NCI-H82 (cell line): ENCODE measurements at places on chromosomes 2 and 18.

- no peak for DNase-seq
These were observed 88.3 kb downstream of the SOWAHC start for GRCh38 chr2:109702250-109702985.

- DNase-seq = no peak
These were observed 1004.4 kb upstream of the DDX18 start for GRCh38 chr2:116810071-116810470.

DNA sequence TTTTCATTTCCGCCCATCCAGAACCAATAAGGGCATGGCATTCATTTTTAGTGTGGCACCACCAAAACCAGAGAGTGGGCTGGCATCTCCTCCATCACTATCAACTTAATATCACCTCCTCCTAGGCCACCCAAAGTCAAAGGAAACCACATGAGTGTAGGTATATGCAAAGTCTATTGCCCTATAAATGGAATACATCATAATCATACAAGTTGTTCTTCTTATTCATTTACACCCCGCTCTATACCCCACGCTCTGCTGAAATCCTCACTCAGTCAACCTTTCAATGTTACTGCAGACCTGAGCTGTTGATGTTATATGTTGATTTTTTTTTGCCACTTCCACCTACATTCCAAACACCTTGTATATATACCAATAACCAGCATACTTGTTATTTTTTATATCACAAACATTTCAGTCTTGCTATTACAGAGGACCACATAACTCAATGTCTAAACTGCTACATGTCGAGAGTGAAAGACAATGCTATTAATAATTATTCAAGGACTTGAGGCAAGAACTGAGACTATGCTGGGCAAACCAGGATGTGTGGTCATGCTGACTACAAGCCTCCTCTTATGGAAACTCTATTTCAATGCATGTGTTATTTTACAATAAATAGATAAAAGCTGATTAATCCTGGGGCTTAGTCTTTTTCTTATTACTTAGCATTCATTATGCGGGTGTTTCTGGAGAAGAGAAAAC lies 466.5 kb upstream of the ID2 start:
- DNase-seq = no peak

DNA sequence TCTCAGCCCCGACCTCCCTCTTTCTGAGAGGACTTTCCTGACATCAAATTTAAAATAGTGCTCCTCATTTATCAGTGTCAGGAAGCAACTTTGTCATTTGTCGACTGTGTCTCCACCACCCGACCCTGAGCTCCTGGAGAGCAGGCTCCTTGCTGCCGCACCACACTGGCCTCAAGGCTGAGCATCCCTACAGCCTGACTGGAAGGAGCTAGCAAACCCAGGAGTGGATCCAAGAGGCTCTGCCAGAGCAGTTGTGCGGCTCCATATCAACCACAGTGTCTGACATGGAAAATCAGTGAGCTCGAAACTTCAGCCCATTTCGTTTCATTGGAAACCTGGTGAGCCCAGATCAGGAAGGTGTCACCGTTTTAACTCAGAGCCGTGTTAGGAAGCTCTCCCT lies 125.2 kb downstream of the PTGR3 start:
- DNase-seq = no peak

DNA sequence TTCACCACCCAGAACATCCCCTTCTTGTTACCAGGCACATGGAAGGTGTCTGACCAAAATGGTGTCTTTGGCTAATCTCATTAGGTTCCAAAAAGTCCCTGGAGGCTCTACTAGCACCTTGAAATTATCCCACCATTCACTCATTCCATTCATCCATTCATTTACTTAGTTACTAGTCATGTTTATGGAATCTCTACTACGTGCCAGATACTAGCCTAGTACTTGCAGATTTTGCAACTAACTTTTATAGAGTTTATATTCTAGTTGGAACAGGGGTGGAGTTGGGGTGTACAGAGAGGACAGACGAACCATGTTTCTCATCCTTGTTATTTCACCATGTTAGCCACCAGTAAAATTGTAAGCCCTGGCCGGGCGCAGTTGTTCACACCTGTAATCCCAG lies 4.0 kb upstream of the NOP58 start:
- DNase-seq = peak; percentile 11

DNA sequence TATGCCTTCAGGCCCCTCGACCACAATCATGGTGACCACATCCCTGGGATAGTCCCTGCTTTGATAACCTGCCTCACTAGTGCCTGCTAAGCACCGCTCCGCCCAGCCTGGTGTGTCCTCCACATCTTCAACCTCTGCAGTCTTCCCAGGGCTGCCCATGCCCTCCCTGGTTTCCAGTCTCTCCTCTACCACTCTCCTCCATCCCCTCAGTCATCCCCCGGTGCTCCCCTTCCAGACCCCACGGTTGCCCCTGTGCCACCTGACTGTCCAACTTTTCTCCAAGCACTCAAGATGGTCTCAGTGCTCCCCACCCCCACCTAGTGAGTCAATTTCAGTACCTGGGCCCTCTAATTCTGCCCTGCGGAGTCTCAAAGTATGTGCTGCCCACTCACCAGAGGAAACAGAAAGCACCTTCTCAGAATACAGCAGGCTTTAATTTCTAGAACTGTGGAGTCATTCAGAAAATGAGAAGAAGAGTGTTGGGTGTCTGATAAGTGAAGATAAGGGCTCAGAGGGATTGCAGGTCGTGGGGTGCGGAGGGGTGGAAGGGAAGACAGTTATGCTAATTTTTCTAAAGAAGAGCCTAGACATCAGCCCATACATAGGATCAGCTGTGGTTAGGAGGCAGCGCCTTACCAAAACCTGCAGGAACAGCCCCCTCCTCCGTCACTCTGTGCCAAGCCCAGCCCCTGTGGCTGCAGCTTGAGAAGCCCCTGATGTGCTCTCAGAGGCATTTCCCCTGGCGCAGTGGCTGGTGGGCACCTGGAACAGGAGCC lies 53.6 kb upstream of the CAB39 start:
- DNase-seq = no peak

GRCh38 chr18:61935362-61935761 lies 42.6 kb upstream of the RNF152 start:
- no peak for DNase-seq

DNA sequence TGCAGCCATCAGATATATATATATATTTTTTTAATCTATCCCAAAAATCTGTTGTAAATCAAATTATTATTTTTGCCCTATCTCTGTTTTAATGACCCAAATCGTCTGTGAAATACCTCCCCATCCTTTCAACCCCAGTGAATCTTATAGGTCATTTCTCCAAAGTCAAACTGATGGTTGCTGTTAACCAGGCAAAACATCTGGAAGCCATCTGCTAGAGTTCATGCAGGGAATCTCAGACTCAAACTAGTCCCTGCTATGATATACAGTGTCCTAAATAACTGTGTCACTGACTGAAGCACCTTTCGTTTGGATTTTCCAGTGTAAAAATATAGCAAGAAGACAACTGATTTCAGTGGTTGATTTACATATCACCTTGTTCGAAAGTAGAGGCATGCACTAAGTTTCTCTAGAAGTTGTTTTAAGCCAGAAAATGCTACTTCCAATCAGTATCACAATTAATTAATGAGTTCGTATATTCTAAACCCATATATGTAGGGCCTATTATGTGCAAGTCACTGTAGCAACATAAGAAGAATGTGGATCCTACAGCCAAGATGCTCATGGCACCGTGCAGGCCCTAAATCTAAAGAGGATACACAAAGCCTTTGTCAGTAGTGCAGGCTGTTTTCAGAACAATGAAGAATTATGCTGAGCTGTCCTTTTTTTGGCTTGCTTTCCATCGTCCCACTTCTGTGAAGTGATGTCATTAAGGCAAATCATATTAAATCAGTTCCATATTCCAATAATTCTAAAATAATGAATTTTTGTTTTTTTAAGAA lies 566.0 kb downstream of the STK39 start:
- no peak for DNase-seq

GRCh38 chr2:186691900-186692299 lies 2.0 kb upstream of the FAM171B start:
- no peak for DNase-seq

- no peak for DNase-seq
These were observed 48.1 kb downstream of the ADCY3 start for GRCh38 chr2:24871852-24872333.

DNA sequence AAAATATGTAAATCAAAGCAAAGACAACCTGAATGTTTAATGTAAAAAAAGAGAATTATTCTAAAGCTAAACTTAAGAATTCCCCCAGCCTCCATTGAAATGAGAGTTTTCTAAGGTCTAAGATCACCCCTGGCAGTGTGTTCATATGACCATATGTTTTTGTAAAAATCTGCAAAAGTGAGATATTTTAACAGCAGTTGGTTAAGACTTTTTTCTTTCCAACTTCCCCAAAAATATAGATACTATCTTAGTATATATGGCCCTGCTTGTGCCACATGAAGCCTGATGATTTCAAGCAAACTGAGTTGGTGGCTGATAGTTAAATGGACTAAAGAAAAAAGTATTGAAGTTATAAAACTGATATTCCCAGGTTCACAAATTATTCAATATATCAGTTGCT lies 35.4 kb downstream of the ZNF804A start:
- DNase-seq = no peak

DNA sequence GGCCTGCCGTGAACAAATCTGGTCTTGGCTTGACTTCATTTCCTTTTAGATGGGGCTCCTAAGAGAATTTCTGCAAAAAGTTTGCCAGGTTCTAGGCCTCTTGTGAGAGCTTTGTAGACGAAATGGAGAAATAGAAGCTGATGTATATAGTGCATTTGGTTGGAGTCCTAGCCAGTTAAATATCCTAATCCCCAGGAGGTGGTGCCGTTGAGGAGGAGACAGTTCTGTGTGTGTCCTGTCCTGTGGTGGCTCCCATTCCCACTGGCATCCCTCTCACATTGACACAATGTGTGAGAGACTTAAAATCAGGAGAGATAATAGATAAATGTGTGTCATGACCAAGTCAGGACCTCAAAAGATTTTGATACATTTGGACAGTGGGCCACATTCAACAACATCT lies 34.6 kb upstream of the DNER start:
- DNase-seq = no peak

GRCh38 chr2:99818842-99819241 lies 323.5 kb downstream of the AFF3 start:
- peak; percentile 2 for DNase-seq

GRCh38 chr2:2321200-2321540 lies 9.9 kb downstream of the MYT1L start:
- DNase-seq = no peak

DNA sequence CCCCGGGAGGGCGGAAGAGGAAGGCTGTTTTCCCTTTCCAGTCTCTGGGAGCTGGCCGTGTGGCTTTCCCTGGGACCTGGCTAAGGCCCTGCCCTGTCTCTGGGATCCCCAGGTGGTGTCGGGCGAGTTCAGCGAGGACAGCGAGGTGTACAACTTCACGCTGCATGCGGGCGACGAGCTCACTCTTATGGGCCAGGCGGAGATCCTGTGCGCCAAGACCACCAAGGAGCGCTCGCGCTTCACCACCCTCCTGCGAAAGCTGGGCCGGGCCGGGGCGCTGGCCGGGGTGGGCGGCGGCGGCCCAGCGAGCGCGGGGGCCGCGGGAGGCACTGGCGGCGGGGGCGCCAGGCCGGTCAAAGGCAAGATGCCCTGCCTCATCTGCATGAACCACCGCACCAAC lies 11.2 kb downstream of the GAREM2 start:
- DNase-seq = no peak

DNA sequence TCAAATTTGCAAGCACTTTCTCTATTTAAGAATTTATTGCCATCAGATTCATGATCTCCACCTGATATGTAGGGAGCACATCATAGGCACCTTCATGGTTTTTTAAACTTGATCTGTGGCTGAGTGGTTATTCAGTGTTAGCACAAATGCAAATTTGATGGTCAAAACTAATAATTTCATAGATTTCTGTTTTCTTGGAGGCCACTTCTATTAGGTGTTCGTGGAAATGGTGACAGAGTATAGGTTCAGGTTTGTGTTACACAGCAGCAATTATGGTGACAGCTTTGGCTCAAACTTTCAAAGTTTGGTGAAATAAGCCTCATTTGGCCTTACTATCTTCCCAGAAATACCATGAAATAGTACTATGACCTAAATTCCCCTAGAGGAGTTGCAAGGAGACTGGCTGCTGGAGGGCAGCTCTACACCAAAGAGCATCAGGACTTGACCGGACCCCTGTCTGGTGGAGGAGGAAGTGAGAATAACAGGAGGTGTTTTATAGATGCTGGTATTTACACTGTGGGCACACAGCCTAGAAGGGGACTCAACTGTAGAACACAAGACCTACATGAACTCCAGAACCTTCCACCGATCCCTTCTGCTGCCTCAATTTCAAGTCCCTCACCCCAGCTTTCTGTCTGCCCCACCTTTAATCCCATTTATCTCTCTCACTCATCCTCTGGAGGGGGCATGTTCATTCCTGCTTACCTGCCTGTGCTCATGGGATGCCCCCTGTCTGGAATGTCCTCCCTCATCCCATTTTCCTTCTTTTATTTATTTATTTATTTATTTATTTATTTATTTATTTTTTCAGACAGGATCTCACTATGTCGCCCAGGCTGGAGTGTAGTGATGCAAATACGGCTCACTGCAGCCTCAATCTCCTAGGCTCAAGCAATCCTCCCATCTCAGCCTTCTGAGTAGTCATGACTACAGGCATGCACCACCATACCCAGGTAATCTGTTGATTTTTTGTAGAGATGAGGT lies 132.9 kb upstream of the SIX2 start:
- DNase-seq = no peak
